ENCODE measurements at places on chromosomes 5 and 9.

DNA sequence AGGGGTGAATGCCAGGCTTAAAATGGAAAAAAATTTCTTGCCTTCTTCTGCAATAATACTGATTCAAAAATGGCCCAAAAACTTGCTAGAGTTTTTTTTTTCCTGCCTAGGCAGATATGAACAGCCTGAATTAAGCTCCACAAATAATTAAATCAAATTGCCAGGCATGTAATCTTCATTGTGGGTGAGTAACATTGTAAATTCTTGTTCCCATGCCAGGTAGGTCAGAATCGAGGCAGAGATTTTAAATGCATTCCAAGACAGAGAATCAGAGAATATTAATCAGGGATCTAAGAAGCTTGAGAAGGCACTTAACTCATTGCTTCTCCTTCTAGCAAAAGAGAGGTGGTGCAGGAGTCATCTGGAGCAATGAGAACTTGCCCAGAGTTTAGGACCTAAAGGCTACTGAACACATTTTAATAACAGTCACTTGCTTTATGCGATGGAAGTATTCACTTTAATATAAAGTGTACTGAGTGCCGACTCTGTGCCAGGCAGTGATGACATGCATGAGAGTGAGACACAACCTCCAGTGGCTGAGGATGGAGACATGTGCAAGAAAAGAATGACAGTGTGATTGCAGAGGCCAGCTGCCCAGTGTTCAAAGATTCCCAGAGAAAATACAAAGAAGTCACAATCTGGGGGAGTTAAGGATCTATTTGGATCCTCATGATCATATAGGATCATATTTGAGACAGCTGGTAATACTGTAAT lies 102.3 kb downstream of the APBA1 start:
- peak; percentile 91 for DNase-seq

- DNase-seq: peak; percentile 70
These were observed 158.1 kb downstream of the C9orf152 start for GRCh38 chr9:110049699-110050450.

- no peak for DNase-seq
These were observed 2.1 kb upstream of the BASP1 start for GRCh38 chr5:17215361-17215760.

DNA sequence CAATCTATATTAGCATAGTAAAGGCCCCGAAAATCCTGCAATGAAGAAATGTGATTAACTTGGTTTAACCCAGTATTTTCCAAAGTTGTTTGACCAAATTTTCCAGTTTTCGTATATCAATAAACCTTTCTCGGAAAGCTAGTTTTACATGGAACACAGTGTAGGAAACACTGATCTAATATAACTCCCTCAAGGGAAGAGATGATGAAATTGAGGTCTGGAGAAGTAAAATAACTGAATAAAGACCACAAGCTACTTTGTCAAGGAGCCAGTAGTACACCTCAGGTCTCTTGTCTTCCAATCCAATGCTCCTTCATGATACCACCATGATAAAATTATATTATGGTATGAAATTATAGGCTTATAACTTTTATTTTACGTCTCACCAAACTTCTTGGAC lies 118.1 kb upstream of the TARS1 start:
- DNase-seq: no peak

DNA sequence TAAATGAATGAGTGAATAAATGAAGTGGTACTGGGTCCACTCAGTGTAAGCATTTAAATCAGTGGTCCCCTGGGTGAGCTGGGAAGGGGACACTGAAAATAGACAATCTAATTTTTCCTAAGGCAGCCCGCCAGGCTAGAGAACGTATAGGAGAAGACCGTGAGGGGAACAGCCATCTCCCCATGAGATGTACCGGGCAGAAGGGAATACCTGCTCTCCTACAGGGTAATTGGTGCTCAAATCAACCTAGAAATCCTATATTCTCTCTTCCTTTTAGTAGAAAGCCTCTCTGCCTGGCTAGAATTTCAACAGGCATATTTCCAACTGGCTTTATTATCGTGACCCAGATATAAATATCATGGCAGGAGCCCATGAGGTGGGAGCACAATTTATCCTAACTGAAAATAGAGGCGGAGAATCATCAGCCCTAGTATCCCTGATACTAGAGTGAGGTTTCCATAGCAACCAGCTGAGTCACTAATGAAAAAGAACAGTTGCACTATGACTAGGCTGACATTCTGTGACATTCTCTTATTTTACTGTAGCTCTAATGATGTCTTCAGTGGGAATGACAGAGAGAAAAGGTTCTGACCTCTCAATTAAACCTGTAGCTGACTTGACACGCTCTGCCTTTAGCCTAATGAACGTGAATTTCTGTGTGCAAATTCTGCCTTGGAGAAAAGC lies 96.5 kb upstream of the CAST start:
- peak; percentile 97 for DNase-seq

GRCh38 chr9:130054325-130054786 lies 650 bp downstream of the GPR107 start:
- peak; percentile 46 for DNase-seq

- peak; percentile 37 for DNase-seq
These were observed 291.2 kb downstream of the AOPEP start for GRCh38 chr9:95017661-95018060.

GRCh38 chr5:95530416-95530815 lies 24.4 kb downstream of the SKIC3 start:
- DNase-seq: peak; percentile 98

DNA sequence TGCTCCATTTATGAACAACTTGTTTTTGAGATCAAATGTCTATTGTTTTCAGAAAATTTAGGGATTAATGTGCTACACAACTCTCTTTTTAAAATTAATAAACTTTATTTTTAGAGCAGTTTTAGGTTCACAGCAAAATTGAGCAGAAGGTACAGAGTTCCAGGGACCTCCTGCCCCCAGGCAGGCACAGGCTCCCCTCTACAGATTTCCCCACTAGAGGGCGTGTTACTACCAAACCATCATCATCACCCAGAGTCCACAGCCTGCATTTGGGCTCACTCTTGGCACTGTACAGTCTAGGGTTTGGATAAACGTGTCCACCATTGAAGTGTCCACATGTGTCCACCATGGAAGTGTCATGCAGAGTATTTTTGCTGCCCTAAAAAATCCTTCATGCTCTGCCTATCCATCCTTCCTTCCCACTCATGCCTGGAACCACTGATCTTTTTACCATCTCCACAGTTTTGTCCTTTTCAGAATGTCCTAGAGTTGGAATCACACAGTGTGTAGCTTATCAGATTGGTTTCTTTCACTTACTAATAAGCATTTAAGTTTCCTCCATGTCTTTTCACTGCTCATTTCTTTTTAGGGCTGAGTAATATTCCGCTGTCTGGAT lies 61.7 kb downstream of the MRPL36 start:
- peak; percentile 41 for DNase-seq

- peak; percentile 96 for DNase-seq
These were observed 40.4 kb downstream of the ACTBL2 start for GRCh38 chr5:57442080-57442839.

DNA sequence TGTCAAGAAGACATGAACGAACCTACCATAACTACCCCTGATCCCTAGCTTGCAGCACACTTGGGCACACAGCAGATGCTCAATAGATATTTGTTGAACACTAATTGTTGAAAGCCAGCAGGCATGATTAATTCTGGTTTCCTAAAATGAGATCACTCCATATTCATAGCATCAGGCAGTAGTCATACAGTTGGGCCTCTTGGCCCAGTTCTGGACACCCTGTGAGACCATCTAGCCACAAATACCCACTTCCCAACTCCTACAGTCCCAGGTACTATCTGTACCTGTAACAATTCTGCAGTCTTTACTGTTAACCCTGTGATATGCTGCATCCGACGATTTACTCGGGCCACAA lies 24.2 kb downstream of the P4HA2 start:
- peak; percentile 86 for DNase-seq

Measured in GM23248 (cell line).